ENCODE measurements at places on chromosomes 13 and 19.

DNA sequence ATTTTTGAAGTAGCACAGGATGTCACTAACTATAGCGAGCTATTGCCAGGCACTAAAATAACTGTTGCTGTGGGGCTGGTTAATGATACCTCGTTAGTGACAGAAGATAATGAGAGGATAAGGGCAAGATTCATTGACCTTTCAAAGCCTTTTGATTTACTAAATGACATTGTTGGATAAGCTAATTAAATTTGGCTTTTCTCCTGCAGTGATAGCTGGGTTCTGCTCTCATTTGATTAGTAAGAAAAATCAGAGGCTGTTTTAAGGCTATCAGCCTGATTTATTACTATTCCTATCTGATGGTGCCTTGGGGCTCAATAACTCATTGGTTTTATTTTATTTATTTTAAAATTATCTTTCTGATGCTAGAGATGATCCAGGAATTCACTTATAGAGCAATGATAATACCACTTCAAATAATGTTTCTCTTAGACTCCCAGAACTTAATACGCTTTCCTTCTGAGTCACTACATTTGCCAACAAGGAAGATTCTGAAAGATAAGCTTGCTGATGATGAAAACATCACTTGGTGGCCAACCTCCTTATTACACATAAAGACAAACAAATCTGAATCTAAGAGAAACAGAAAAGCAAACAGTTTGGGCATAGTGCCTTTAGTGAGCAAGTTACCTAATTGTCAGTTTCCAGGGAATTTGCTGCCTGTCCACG lies 501.3 kb upstream of the ARGLU1 start:
- peaks cover 45% of the 10 kb centered on the region for H3K27me3 ChIP-seq
- H3K4me3 ChIP-seq, result no peak overlapping the region
- DNase-seq, result no peak
- no peaks in the 10 kb centered on the region for H3K36me3 ChIP-seq
- H3K27ac ChIP-seq, result no peak overlapping the region

DNA sequence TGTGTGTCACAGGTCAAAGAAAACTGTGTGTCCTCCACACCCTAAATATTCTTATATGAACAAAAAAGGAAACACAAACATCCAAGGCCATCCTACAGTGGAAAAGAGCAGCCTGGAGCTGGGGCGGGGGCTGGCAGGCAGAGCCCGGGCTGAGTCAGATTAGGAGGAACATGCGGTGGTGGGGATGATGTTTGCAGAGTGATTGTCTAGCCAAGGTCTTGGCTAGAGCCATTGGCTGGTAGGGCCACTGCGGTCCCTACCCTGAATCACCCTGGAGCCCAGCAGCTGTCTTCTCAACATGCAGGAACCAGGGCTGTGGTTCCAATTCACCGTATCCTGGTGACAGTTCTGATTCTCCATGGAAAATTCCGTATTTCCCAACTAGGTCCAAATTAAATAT lies 439.5 kb downstream of the FGF9 start:
- no peaks in the 10 kb centered on the region for H3K36me3 ChIP-seq
- H3K4me1 ChIP-seq, result no peaks in the 10 kb centered on the region
- no peaks in the 10 kb centered on the region for H3K27me3 ChIP-seq
- no peak for DNase-seq

GRCh38 chr13:57353831-57354230 lies 186.8 kb downstream of the PRR20E start:
- H3K36me3 ChIP-seq, result no peaks in the 10 kb centered on the region
- H3K27ac ChIP-seq, result no peak overlapping the region
- H3K4me1 ChIP-seq, result no peaks in the 10 kb centered on the region
- no peak overlapping the region for H3K4me3 ChIP-seq
- H3K27me3 ChIP-seq, result no peaks in the 10 kb centered on the region
- DNase-seq, result no peak

DNA sequence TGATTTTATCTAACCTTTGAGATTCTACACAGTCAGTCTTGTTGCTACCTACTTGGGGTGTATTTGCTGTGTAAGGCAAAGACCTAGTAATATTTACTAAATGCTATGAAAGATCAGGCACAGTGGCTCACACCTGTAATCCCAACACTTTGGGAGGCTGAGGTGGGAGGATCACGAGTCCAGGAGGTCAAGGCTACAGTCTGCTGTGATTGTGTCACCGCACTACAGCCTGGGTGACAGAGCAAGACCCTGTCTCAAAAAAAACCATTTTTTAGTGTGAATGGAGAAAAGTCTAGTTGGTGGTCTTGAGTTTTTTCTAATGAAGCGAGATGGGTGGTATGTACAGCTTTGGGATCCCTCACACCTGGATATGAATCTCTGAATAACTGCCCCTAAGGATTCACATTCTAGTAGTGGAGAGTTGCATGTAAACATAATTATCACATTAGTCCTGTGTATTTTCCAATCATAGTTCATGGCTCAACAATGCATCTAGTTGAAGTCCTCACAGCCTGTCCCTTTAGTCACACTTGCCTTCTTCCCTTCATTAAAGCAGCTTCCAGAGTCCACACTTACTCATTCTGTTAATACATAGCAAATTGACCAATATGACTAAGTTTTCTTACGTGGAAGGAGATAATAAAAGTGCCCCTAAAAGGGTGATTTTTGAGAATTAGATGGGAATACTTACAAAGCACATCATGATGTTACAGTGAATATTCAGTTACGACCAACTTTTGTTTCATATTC lies 7.5 kb downstream of the RPL21 start:
- no peak for DNase-seq
- H3K27me3 ChIP-seq, result no peaks in the 10 kb centered on the region
- no peak overlapping the region for H3K4me3 ChIP-seq
- peak overlapping the region; percentile 16 for H3K27ac ChIP-seq

DNA sequence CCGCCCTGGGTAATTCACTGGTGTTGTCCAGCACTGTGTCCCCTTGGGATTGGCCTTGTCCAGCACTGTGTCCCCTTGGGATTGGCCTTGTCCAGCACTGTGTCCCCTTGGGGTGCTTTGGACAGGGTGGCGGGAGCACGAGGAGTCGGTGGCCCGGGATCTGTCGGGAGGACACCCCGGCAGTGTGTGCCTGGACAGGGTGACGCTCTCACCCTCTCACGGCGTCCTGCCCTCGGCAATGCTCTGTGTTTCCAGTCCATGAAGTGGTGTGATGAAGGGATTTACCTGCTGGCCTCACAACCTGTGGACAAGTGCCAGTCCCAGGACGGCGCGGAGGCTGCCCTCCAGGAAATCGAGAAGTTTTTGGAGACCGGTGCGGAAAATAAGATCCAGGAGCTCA lies 29.9 kb upstream of the F7 start:
- H3K4me3 ChIP-seq, result no peak overlapping the region
- H3K36me3 ChIP-seq, result no peaks in the 10 kb centered on the region
- H3K27me3 ChIP-seq, result no peaks in the 10 kb centered on the region

GRCh38 chr13:33875618-33876401 lies 57.9 kb downstream of the RFC3 start:
- H3K27ac ChIP-seq, result no peak overlapping the region
- H3K27me3 ChIP-seq, result no peaks in the 10 kb centered on the region
- DNase-seq, result no peak
- H3K4me3 ChIP-seq, result no peak overlapping the region

GRCh38 chr13:105929505-105929904 lies 606.0 kb downstream of the EFNB2 start:
- no peak overlapping the region for H3K27ac ChIP-seq
